ENCODE measurements at places on chromosomes 4 and X. TPM values are rescaled to one million over a fixed set of nuclear protein-coding genes. Genes with fewer than 3 reads are reported as not detected.

Gene RNF150
- total RNA-seq, result 4.0 TPM

GRCh38 chr4:25454476-25454875, 77.4 kb downstream of the ANAPC4 start:
- no peak for DNase-seq

DNA sequence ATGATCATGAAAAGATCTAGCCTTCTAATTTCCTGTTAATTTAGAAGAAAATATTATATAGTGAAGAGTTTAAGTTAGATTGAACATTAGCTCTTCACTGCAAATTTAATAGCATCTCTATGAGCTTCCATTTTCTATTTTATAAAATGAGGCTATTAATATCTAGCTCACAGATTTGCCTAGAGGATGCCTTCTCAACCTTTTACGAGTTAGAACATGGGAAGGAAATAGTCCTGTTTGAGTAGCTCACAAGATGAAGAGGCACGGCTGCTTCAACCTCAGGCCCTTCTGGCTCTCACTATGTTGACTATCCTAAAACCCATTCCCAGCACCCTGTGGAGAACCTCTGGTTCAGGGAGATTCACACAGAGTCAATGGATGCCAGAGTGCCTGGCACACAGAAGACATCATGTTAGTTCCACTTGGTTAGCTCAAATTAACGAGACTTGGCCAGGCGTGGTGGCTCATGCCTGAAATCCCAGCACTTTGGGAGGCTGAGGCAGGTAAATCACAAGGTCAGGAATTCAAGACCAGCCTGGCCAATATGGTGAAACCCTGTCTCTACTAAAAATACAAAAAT, 97.9 kb upstream of the GUCY1A1 start:
- DNase-seq, result no peak

- DNase-seq, result no peak
Measured at GRCh38 chrX:716136-716535, 85.5 kb downstream of the SHOX start.

DNA sequence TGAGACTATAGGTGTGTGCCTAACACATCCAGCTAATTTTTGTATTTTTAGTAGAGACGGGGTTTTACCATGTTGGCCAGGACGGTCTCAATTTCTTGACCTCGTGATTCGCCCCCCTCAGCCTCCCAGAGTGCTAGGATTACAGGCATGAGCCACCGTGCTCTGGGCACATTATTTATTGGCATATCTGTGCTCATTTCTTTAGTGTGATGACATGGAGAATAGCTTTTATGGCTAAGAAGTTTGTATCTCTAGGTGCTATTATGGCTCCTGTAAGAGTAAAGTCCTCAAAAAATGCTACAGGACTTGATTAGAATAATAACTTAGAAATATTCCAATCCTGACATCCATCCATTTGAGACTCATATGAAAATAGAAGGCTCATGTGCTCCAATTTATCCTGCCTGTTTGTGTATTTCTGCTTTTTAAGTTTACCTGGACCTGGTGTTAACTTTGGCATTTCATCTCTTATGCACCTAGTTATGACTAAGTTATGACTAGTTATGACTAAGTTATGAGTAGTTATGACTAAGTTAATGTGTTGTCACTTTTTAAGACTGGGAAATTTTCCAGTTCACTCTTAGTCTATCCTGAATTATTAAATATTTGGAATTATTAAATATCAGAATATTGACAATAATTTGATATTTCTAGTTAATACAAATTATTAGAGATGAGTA, 36.4 kb upstream of the UNC5C start:
- no peak for DNase-seq

GRCh38 chrX:57528670-57529255, 63.0 kb upstream of the ZXDB start:
- no peak for DNase-seq

Data from hematopoietic multipotent progenitor cell (in vitro differentiated cells).